ENCODE measurements at places on chromosomes 3 and 15.

DNA sequence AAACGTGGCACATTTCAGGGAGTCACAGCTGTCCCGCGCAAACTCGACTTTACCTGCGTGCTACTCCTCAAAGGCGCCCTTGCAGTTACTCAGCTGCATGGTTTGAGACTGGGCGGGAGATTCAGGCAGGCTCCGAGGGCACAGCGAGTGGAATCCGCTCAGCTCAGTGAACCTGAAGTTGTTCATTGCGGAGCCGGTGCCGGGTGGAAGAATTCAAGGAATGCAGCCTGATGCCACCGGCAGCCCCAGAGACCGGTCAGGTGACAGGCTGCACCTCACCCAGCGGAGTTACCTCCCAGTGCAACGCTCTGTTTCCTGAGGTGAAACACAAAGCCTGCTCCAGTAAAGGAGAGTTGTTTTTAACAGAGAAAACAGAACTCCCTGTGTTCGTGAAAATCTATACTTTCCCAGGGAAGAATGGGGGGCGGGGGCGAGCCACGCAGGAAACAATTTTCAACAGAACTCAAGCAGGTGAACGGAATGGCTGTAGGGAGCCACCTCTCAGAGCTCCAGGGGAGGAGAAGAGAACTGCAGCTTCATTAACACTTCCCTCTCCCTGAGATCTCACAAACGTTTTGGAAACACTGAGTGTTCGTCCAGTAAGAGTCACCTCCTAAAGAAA, 3.8 kb downstream of the VEPH1 start:
- DNase-seq: no peak

DNA sequence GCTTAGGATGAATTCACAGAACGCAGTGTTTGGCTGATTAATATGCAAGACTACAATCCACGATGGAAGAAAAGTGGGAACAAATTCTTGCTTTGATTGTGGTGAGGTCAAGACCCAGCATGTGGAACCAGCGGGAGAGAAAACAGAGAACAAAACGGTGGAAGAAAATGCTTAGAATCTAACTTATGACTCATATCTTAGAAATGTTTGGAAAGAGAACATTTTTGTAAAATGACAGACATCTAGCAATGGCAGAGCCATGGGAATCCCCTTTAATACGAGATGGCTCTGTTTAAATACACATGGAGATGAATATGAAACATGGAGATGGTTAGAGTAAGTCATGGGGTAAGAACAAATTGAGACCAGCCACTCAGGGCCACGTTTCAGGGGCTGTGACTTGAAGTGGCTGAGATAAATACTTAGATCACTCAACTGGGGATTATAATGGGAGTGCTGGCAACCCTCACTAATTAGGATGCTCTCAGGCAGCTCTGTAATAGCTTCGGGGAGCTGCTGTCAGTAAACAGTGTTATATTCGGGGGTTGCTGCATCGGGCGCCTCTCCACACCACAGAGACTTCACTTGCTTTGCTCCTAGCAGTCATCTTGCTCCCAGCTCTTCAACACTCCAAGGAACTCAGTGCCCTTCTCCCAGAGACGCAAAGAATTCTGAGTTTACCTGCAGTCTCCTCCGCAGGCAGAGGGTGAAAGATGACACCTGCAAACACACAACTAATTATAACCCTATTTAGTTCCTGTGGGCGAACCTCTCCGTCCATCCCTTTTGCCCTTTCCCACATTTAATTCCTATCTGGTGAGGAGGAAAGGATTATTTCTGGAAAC, 68.0 kb upstream of the ONECUT1 start:
- no peak for DNase-seq

GRCh38 chr3:64651303-64651702, 36.5 kb downstream of the ADAMTS9 start:
- DNase-seq: no peak

- no peak for DNase-seq
These were observed 4.2 kb downstream of the STOML1 start for GRCh38 chr15:73987681-73988444.

DNA sequence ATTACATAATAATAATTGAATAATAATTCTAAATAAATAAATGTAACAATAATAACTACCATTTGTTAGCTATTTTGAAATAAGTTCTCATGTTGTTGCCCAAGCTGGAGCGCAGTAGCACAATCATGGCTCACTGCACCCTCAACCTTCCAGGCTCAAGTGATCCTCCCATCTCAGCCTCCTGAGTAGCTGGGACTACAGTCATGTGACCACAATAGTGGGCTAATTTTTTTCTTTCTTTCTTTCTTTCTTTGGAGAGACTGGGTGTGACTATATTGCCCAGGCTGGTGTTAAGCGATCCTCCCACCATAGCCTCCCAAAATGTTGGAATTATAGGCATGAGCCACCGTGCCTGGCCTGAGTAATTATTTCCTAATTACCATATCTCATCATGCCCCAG, 30.9 kb upstream of the KCNMB3 start:
- no peak for DNase-seq

GRCh38 chr15:40436116-40436891, 4.4 kb upstream of the BAHD1 start:
- DNase-seq: peak; percentile 71

DNA sequence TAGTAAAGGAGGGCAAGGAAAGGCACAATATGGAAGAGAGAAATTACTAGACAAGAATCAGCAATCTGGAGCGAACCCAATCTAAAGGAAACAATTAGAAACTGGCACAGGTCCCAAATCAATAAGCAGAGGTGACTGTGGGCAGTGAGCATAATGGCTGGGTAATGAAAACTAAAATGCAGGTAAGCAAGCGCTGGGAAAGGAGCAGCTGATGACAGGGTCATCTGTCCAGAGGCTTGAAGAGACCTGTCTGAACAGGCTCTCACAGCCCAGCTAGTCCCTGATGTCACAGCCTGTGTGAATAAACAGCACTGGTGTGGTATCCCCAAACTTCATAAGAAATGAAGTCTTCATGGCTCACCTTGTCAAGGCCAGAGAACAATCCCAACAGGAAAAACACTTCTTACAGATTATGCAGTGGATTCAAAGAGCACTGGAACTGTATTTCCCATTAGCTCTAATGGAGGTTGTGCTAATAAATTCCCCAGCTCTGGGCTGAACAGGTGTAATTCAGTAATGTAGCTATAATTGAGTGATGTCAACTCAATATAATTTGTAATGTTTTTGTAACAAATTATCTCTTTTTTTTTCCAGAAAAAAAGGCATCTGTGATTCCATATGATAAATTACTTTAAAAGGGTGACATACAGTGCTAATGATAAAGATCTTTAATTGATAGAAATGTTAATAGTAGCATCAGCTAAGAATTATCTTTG, 197.3 kb downstream of the FHIT start:
- DNase-seq: no peak

GRCh38 chr15:28945626-28946230, 60.0 kb downstream of the APBA2 start:
- no peak for DNase-seq

- peak; percentile 52 for DNase-seq
These were observed 4.1 kb upstream of the AMOTL2 start for GRCh38 chr3:134378384-134378783.

GRCh38 chr3:24475925-24476324, 18.7 kb downstream of the THRB start:
- no peak for DNase-seq

- DNase-seq: no peak
These were observed 297.9 kb downstream of the FHIT start for GRCh38 chr3:60953351-60953750.

- DNase-seq: peak; percentile 82
These were observed 7.9 kb upstream of the CYP11A1 start for GRCh38 chr15:74375303-74375693.

DNA sequence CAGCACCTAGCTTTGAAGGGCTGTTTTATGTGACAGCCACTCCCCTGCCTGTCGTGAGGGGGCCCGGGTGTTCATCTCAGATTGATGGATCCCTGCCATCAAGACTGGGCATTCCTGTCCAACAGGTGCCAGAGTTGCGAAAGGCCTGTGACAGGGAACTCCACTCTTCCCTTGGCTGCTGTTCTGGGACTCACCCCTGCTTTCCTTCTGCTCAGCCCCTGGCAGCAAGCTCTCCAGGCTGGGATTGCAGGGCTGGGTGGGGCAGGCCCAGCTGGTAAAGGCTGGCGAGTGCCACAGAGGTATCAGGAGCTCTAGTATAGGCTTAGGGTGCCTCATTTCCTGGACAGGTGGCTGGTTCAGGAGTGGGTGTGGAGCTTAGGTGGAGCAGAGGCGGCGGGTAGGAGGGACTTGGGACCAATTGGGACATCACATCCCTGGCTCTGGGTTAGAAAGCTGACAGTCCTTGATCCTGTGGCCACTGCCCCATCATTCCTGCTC, at the start of gene PLA2G4B:
Gene PLA2G4B, plus strand, starts transcription at position 448 of the 498 bp plus-strand sequence. CDS start 67 bp downstream, outside the sequence.
- DNase-seq: no peak

GRCh38 chr15:38642689-38643270, 78.2 kb upstream of the RASGRP1 start:
- no peak for DNase-seq

GRCh38 chr15:56891852-56892440, 26.5 kb upstream of the TCF12 start:
- DNase-seq: no peak

DNA sequence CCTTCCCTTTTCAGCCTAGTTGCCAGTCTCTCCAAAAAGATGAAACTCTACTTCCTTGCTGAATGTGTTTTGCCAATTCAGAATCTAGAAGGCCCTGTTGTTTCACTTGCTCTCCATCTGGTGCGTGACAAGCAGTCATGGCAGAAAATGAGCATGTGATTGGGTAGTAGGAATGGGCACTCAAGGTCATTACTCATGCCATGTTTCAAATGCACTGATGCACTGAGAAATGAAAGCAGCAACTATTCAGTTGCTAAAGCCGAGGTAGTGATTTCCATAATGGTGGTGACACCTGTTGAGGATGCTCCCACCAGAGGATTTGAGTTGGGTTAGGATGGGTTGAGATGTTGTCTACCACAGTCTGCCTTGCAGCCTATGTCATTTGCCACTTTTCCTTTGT, 12.7 kb downstream of the ZBTB38 start:
- DNase-seq: no peak

DNA sequence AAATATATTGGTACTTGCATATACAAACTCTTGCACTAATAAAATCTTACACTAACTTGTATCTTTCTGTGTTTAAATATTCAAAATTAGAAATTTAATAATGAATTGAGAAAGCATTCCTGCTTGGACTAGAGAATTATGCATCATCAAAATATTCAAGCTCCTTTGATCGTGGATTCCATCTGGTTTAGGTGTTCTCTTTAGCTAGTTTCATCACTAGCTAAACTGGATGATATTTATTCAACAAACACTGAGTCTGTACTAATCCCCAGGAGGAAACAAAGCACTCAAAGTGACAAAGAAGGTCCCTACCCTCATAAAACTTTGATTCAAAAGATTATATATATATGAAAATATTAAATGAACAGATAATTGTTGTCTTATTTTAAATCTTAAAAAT, 1360.9 kb upstream of the ALCAM start:
- DNase-seq: no peak

DNA sequence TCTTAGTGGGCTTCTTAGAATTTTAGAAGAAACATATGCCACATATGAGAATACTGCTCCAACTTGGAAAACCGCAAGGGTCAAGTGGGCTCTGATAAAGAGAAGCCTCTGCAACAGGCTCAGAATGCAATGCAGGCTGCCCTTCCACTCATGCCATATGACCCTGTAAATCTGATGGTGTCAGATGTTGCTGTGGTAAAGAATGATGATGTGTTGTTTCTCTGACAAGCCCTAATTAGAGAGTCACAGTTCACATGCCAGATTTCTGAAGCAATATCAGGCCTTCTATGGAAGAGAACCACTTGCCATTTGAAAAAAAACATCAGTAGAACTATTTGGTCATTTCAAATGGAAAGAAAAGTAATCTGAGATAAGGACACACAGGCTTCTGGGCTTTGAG, 749.6 kb downstream of the AGBL1 start:
- DNase-seq: no peak

DNA sequence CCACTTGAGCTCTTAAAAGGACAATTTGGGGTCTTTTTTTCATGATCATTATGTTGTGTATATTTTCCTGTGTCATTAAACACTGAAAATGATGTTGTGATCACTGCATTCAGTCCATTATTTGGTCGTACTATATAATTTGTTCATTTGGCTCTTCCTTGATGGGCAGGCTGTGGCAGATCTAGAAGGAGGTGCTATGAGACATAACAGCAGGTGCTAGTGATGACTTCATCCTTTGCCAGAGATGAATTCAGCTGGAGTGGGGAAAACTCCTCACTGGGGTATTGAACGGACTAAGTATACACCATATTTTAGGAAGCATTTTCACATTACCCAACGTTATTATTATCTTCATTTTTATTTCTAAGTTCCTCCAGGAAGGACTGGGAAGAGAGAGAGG, 12.0 kb downstream of the CMTM7 start:
- DNase-seq: no peak

- DNase-seq: no peak
These were observed 3.6 kb downstream of the ABHD17C start for GRCh38 chr15:80698676-80699075.

DNA sequence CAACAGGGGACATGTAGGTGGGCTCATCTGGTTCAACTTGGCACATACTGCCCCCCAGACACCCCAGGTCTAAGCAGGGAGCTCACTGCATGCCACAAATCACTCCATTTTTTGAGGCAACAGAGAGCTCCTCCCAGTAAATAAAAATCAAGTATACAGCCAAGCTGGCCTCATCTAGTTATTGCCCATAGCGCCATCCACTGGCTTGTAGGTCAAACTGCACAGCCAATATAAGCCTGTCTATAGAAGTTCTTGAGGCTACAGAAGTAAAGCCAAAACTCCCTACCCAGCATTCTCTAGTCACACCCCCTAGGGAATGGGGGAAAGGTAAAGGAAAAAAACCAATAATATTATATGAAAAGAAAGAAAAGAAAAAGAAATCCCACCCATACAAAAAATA, 453.7 kb downstream of the ZNF385D start:
- no peak for DNase-seq

DNA sequence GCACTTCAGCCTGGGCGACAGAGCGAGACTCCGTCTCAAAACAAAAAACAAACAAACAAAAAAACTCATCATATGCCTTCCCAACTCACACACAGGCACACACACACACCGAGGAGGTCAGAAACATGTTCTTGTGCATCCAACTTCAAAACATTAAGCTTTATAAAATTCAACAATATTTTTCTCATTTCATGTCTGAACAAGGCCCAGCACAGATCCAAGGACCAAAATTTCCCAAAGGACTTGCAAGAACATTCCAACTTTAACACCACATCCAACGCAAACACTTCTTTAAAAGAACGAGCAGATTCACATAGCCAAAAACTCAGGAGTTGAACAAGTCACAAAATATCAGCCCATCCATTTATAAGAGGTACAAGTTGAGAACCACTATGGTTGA, 148.4 kb downstream of the MAGI1 start:
- DNase-seq: no peak

DNA sequence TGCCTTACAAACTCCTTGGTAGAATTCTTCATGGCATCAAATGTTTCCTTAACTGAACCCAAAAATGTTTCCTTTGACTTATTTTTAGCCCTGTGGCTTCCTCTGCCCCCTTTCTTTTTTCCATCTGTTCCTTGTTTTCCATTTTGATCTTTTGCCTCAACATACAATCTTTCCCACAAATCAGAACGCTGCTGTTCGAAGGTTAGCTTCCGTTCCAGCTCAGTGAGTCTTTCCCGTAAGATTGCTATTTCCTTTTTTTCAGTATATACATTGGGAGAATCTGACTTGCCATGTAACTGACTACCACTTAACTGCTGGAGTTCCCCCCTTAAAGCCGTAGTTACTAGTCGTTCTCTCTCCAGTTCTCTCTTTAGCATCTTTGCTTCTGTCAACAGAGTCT, 41.2 kb downstream of the PIGB start:
- DNase-seq: no peak

GRCh38 chr15:69059557-69059943, 45.1 kb downstream of the NOX5 start:
- peak; percentile 69 for DNase-seq
